CD8-positive, alpha-beta memory T cell (primary cell): ENCODE measurements at places on chromosomes 3 and 15.

DNA sequence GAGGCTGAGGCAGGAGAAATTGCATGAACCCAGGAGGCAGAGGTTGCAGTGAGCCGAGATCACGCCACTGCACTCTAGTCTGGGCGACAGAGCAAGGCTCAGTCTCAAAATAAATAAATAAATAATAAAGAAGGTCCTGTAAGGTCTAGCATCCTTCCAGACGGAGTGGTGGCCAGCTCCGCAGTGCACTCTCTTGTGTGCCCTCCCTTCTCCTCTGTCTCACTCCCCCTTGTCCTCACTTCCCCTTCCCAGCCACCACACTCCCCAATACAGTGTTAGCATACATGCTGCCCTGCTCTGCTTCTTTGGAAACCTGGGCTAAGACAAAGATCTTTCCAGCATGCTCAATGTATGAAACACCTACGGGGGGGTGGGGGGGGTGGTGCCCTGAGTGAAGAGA is 3.4 kb upstream of the CLN6 start:
- DNase-seq: no peak

DNA sequence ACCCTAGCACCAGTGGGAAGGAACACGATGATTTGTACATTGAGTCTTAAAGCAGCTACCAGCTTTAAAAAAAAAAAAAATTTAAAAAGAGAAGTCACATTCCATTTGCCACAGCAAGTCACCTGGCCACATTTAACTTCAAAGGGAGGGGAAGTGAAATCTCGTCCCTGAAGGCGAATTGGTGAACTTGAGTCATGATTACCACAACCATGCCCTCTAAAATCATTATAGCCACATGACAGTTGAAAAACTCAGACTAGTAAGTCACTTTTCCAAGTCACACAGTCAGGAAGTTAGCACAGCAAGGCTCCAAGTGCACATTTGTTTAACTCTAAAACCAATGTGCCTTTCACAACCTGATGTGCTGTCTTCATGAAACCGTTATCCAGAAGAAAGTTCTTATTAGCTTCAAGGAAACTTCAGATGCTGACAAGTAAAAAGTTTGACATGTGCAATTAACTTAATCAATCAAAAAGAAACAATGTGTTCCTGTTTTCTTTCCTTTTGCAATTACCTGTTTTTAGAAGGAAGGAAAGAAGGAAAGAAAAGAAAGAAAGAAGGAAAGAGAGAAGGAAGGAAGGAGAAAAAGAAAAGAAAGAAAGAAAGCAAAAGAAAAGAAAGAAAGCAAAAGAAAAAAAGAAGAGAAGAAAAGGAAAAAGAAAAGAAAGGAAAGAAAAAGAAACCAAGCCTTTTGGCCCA is 8.3 kb upstream of the THSD4 start:
- DNase-seq: no peak

DNA sequence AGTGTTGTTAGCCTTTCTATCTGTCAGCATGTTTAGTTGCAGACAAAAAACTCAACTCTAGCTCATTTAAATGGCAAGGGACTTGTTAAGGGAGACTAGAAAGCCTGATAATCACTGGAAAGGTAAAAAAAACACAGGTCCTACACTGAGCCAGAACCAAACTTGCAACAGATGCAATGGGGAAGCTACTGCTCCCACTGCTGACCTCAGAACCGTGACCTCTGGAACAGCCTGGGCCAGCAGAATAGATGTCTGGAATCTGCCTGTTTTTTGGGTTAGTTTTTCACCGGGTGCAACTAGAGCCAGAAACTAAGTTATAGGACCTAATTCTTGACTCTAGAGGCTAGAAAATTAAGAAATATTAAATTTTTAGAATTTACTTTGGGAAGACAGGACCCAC is 32.5 kb upstream of the ARL14 start:
- DNase-seq: no peak

- no peak for DNase-seq
Observed at GRCh38 chr15:53841651-53842050, 82.2 kb upstream of the WDR72 start.

GRCh38 chr15:50377867-50378751 is 23.1 kb upstream of the GABPB1 start:
- DNase-seq: no peak

DNA sequence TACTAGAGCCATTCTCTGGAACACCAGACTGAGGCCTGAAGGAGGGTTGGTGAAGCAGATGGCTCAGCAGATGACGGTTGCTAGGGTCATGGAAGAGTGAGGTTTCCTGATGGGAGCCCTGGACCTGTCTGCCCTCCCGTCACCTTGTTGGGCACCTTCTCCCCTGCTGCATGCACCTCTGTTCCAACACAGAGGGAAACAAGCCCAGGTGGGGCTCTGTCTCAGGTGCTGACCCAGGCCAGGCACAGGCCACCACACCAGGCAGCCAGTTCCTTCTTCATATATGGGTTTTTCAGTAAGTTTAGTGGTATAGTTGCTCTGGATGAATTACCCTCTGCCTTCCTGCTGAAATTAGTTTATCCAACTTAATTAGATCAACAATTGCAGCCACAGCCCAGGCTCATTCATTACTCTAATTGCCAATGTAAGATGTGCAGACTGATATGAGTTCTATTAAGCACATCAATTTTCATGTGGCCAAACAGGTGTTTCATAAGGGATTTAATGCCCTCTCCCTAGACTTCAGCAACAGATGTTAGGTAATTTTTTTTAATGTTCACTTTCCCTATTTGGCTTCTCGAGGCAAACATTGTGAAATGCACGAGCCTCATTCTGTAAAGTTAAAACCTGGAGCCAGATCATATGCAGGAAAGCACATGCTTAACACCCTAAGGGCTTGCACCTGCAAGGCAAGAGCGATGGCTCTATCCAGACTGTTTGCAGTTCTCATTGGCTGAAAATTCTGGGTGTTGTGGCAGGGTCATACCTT is 174.8 kb downstream of the CHDH start:
- DNase-seq: no peak

GRCh38 chr15:74528876-74529275 is 12.1 kb upstream of the ARID3B start:
- no peak for DNase-seq

- DNase-seq: no peak
Observed at GRCh38 chr15:76376029-76376428, 39.5 kb downstream of the ISL2 start.

- DNase-seq: no peak
Observed at GRCh38 chr3:8112587-8112986, 389.0 kb upstream of the LMCD1 start.

- DNase-seq: no peak
Observed at GRCh38 chr15:39888809-39889208, 31.3 kb downstream of the GPR176 start.

DNA sequence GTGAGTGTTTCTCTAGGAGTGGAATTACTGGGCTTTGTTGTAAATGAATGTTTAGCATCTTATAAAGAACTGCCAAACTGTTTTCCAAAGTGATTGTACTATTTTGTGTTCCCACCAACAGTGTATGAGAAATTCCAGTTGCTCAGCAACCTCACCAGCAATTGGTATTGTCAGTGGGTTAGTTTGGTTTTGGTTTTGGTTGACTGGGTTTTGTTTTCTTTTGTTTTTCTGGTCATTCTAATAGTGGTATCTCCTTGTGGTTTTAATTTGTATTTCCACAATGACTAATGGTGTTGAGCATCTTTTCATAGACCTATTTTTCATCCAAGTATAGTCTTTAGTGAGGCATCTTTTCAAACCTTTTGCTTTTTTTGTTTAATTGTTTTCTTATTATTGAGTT is 27.1 kb downstream of the FILIP1L start:
- DNase-seq: no peak

DNA sequence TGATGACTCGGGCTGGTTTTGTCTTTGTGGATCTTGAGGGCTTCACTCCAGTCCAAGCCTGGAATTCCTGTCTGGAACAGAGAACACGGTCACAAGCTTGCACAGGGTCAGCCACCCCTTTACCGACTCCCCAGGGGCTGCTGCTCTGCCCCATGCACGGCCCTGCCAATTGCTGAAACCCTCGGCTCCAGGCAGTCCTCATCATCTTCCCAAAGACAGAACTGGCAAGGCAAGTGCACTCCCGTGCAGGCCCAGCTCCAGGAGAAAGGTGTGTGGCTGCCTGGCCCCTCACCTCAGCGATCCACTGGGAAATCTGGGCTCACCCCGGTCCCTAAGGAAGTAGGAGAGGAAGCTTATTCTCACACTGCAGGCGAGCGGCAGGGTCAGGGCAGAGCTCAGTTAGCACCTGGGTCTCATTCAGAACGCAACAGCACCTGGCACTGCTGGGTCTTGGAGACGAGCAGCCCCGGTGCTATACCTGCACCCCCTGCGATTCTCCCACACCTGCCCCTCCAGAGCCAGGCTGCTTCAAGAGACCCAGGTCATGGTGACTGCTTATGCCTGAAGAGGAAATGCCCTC is 7.2 kb downstream of the MAP6D1 start:
- no peak for DNase-seq
